ENCODE measurements at places on chromosomes 3 and 15.

DNA sequence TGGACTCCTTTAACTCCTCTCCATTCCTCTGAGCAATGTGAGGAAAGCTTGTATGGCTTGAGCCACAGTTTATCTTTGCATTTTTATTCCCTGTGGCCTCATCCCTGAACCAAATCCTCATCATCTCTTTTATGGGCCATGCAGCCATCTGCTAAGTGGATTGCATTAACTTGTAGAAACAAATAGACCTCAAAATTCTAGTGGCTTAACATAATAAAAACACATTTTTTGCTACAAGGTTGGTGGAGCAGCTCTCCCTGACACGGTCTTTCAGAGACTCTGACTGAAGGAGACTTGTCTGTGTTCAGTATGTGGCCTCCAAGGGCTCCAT lies 135.3 kb downstream of the RPL22L1 start:
- DNase-seq = no peak

DNA sequence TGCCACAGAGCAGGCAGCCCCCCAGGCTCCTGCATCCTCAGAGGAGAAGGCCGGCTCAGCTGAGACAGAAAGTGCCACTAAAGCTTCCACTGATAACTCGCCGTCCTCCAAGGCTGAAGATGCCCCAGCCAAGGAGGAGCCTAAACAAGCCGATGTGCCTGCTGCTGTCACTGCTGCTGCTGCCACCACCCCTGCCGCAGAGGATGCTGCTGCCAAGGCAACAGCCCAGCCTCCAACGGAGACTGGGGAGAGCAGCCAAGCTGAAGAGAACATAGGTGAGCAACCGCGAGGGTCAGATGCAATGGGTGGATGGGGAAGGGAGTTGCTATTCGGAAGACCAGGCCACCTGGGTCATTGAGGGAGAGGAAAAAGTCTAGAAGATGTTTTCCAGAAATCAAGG lies 53.0 kb downstream of the GAP43 start:
- DNase-seq = no peak

DNA sequence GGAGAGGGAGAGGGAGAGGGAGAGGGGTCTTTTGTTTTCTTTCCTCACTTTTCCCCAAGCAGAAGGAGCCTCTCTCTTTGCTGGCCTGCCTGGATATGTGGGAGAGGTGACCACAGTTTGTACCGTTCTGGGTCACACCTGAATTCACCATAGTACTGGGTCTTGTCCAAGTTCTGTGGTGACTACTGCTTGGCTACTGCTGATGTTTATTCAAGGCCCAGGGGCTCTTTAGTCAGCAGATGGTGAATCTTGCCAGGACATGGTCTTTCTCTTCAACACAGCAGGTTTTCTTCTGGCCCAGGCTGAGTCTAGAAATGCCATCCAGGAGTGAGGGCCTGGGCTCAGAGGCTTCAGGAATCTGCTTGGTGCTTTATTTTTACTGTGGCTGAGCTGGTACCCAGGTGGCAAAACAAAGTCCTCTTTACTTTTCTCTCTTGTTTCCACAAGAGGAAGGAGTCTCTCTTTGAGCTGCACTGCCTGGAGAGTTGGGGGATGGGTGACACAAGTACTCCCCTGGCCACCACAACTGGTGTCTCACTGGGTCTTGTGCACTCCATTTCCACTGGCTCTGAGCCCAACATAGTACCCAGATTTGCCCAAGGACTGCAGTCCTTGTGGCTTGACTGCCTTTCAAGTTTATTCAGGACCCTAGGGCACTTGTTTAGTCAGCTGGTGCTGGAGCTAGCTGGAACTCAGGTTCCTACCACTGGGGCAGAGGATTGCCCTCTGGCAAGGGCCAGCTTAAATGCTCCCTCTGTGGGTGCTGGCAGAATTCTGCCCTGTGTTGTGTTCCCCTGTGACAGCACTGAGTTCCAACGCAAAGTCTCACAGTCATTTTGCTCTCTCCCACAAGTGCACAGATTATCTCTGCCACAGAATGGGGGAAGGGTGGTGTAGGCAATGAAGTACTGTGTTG lies 16.8 kb upstream of the CCNDBP1 start:
- DNase-seq = peak; percentile 49

GRCh38 chr3:148372206-148372875 lies 325.4 kb upstream of the AGTR1 start:
- no peak for DNase-seq

- no peak for DNase-seq
Observed at GRCh38 chr15:100094127-100094510, 247.7 kb downstream of the ADAMTS17 start.

All from RWPE1 (cell line).